ENCODE measurements at places on chromosomes 3 and 15.

GRCh38 chr3:183527428-183528379 lies 27.8 kb downstream of the KLHL6 start:
- DNase-seq, result no peak

- DNase-seq, result no peak
Measured at GRCh38 chr15:84702961-84703482, 12.9 kb downstream of the SEC11A start.

GRCh38 chr15:90885432-90886290 lies 1.4 kb downstream of the FES start:
- peak; percentile 80 for DNase-seq

DNA sequence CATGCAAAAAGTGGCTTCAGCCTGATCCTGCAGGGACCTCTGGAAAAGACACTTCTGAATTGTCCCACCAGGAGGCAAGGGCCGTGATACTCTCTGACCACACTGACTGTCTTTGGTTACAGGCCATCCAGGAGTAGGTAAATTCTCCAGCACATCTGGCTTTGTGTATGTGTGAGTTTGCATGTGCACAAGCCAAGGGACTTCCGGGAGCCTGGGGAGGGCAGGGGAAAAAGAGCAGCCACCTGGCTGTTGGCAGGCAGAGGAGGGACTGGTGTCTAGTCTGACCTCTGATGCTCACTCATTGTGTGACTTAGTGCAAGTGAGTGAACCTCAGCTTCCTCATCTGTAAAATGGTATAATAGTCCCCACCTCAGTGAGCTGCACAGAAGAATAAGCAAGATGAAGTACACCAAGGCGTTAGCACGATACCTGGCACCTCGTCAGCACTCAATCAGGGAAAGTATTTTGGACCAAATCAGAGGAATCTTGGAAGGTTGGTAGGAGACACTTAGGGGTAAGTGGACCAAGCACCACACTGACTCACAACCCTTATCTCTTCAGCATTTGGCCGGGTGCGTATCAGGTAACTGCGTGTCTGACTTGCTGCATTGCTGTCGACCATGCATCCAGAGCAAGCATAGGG lies 19.1 kb downstream of the KLHL6 start:
- no peak for DNase-seq

DNA sequence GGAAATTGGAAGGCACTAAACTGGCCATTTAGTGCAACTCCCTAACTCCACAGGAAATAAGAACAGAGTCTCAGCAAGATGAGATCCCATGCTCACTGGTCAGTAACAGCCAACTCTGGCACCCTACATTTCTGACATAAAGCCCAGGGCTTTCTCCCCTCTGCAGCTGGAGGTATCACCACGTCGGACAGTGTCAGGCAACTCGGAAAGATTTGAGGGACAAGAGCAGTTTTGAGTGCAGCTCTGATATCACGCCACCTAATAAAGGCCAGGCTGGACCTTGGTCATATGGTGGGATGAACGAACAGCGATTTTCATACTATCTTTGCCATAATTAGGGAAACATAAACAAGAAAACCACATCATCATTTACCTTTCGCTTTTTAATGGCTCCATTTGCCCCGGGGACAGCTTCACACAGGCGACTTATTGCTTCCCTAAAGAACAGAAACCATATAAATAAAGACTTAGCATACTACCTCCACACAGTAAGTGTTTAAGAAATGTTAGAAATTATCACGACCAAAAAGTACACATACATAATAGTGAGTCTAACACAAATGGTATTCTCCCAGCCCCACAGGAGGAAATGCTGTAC lies 12.5 kb downstream of the EID1 start:
- DNase-seq, result no peak

DNA sequence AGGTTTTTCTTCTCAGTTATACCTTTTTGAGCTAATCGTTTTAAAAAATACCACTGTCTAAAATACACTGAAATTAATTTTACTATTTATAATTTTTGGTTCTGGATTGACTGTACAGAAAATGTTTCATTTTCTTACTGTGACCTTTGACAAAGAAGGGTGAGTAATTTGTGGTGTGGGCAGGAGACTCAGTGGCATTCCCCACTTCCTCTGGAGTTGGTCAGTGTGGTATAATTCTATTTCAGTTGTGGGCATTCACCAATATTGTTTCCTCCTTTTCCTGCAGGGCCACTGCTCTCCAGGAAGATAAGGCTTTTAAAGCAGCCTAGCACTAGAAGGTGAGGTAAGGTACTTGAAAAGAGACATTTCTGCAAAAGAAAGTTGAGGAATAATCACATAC lies 6.5 kb downstream of the DAG1 start:
- no peak for DNase-seq

DNA sequence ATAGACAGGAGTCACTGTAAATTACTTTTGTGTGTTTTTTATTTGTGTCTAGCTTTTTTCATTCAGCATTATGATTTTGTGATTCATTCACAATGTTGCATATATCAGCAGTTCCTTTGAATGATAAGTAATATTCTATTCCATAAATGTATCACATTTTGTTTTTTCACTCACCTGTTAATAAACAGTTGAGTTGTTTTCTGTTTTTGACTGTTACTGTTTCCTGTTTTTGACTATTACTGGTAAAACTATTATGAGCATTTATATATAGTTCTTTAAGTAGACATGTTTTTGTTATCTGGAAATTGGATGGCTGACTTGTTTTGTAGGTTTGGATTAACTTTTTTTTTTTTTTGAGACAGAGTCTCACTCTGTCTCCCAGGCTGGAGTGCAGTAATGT lies 138.4 kb downstream of the RSRC1 start:
- no peak for DNase-seq

DNA sequence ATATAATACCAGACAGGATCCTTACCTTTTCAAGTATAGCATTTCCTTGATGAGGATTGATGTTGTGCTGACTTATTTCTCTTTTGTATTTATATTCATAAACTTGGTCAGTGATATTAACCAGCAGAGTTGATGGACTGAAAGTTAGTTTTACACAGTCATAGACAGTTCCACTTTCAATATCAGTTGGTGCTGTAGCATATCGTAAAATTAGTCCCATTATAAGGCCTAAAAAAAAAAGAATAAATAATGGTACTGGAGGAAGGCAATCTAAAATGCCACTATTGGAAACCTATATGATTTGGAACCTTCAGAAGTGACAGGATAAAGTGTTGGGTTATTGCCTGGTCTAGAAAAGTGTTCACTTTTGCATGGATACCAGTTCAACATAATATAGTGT lies 16.3 kb downstream of the SLC9A9 start:
- no peak for DNase-seq

GRCh38 chr15:54149115-54149531 lies 170.9 kb downstream of the UNC13C start:
- DNase-seq, result no peak

DNA sequence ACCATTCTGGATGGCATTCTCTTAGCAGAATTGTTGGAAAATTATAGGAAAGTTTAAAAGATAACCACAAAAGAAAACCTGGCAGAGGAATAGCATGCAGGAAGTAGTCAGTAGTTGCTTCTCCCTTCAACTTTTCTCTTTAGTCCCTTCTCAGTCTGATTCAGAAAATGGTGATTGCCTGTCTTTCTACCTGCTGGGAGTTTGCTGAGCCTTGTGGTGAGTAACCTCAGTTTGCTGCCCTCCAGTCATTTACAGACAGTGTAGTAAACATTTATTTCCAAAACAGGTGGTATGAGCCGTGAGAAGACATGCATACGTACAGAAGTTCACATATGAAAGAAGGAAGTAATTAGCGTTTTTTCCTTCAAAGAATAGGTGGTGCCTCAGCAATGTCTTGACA lies 224.7 kb upstream of the POU1F1 start:
- no peak for DNase-seq

DNA sequence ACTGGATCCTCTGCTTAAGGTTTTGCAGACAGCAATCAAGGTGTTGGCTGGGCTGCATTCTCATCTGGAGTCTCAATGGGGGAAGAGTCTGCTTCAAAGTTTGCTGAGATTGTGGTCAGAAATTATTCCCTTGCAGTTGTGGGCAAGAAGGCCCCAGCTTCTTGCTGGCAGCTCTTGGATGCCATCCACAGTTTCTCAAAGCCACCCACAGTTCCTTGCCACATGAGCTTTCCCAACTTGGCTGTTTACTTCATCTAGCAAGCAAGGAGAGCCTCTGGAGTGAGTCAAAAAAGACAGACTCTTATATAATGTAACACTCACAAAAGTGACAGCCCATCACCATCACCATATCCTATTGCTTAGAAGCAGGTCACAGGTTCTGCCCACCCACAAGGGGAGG lies 62.1 kb upstream of the ABHD2 start:
- no peak for DNase-seq

DNA sequence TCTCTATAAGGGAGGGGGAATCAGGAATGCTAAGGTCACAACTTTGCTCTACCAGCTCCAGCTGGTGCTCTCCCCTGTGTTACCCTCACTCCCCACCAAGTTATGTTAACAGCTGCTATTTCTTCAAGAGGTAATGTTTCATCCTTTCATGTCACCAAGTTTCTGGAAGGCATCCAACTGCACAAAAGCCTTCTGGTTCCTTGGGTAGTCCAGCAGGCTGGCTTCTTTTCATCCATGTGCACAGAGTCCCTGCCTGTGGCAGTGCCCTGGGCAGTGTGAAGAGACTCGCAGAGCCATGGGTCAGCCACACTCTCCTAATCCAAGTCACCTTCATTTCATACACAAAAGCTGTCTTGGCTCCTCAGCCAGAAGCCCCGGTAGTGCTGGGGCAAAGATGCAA lies 737.5 kb upstream of the LMCD1 start:
- no peak for DNase-seq

- DNase-seq, result no peak
Measured at GRCh38 chr3:86563400-86563970, 427.5 kb downstream of the VGLL3 start.

GRCh38 chr3:24363242-24363641 lies 131.4 kb downstream of the THRB start:
- DNase-seq, result no peak

- DNase-seq, result no peak
Measured at GRCh38 chr3:172549144-172549543, 25.9 kb upstream of the TNFSF10 start.

GRCh38 chr3:153431076-153431475 lies 269.1 kb downstream of the RAP2B start:
- no peak for DNase-seq

DNA sequence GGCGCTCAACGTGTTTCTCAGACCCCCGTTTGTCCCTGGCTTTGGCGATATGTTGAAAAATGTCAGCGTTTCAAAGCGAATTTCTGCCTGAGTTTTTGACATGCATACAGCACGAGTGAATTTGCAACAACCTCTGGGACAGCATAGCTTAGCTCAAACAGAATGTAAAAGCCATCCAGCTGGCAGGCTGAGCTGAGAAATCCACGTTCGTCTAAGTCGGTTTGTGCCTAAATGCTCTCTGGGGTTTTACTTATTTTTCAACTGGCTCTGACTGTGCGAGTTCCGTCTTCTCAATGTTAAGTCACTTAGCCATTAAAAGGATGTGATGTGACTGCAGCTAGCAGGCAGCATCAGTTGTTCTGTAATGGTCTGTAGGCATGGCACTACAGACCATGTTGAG lies 243.5 kb upstream of the SLCO3A1 start:
- no peak for DNase-seq

DNA sequence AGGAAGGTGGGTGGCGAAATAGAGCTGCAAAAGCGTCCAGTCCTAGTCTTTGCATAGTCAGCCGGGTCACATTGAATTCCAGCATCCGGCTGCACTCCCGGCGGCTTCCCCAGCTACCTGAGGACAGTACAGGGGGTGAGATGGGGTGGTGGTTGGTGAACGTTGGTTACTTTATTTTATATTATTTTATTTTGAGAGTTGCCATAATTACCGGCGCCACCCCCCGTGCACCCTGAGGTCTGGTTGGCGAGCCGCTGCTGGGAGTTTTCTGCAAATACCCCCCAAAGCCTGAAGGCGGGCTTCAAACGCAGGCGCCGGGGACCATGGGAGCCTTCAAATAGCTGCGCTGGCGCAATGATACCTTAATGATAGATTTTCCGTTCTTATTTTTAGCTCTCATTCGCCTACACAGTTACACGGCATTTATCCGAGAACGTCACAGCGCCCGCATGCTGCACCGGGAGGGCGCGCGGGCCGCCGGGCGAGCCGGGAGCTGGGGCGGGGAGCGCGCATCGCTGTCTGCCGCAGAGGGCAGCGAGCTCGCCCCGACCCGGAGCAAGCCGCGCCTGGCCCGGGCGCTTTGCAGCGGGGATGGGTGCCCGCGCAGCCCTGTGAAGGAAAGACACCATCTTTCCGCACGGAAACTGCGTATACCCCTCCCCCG lies 756 bp upstream of the RASGRF1 start:
- no peak for DNase-seq

GRCh38 chr15:42846647-42847046 lies 73.9 kb downstream of the TTBK2 start:
- DNase-seq, result no peak

DNA sequence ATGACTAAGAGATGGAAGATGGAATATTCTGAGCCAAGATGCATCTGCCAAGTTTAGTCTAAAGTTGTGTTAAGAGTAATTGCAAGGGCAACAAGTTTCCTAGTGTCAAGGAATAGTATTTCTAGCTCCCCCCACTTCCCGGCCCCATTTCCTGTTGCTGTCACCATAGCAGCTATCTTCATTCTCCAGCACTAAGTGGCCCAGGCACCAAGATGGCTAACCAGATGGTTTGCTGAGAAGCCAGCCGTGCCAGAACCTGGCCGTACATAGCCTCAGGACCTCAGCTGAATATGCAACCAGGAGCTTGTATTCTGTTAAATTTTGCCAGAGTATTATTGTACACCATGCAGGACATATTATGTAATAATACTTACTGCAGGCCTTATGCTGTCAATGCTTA lies 108.8 kb upstream of the UMPS start:
- DNase-seq, result no peak

DNA sequence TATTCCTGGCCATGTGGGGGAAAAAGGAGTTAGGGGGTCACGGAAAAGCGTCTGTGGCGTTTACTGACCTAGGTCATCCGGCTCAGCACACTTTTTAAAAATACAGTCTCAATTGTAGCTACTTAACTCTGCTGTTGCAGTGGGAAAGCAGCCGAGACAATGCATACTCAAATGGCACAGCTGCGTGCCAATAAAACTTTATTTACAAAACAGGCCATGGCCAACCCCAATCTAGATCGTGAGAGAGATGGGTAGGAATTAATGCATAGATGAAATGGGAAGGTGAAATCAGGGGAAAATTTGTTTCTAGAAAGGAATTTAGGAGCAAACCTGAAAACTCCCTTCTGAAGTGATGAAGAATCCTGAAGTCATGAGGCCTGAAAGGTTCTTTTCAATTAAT lies 22.0 kb upstream of the FRMD4B start:
- DNase-seq, result no peak

DNA sequence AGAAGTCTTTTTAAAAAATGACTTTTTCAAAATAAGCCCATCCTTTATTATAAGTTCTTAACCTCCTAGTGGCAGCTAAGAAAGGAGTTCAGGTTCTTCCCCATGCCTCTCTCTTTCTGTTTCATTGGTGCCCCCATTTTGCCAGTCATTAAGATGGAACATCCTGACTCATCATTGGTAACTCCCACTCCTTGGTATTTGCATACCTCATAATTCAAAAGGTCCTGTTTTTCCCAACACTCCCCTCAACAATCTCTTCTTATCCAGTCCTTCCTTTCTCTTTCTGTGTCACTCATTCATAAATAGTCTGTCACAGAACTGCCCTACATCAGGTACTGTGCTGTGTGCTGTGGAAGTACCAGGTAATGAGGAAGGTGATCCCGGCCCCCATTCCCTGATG lies 394.0 kb downstream of the FOXP1 start:
- DNase-seq, result no peak

Measured in activated naive CD4-positive, alpha-beta T cell treated with Interleukin-2 at 50 U/mL for 16 hours (primary cell).